Activated CD4-positive, alpha-beta T cell treated with anti-CD3 and anti-CD28 coated beads, Interleukin-2, amount 50 U/mL, for 16 hours (primary cell): ENCODE measurements at places on chromosomes 2 and 18.

DNA sequence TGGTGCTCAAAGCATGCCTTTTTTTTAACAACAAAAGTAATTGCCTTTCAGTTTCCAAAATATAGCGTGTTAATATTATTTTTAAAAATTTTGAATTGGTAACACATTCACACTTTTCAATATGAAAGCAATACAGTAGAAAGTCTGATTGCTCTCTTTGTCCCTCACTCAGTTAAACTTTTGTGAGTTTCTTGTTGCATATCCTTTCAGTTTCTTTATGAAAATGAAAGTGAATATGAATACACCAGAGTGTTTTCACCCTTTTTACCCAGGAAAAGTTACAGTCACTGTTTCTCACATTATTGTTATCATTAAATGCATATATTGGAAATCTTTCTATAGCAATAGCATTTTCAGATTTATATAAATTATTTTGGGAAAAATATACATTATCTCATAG lies 377.4 kb upstream of the CRIM1 start:
- DNase-seq = peak; percentile 12

GRCh38 chr2:138496096-138496651 lies 5.4 kb upstream of the SPOPL start:
- DNase-seq = no peak

- no peak for DNase-seq
These were observed 285.1 kb upstream of the HDAC4 start for GRCh38 chr2:239685965-239686364.

- no peak for DNase-seq
These were observed 150.1 kb upstream of the LRRTM1 start for GRCh38 chr2:80454628-80455027.

DNA sequence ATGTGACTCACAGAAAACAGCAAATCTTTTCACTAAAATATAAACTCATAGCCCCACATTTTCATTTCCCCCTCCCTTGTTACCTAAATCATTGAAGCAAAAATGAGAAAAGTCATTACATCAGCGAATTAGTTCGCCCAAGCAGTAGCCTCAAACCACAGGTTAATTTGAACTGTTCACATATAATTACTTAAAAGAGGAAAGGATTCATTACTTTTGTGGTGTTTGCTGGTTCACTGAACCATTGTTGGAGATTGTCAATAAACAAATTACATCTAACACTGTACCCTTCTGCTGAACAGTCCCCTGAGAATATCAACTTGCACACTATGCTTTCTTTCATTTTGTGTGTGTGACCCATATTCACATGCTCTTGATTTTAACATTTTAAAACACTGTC lies 238.7 kb downstream of the ERBB4 start:
- no peak for DNase-seq

DNA sequence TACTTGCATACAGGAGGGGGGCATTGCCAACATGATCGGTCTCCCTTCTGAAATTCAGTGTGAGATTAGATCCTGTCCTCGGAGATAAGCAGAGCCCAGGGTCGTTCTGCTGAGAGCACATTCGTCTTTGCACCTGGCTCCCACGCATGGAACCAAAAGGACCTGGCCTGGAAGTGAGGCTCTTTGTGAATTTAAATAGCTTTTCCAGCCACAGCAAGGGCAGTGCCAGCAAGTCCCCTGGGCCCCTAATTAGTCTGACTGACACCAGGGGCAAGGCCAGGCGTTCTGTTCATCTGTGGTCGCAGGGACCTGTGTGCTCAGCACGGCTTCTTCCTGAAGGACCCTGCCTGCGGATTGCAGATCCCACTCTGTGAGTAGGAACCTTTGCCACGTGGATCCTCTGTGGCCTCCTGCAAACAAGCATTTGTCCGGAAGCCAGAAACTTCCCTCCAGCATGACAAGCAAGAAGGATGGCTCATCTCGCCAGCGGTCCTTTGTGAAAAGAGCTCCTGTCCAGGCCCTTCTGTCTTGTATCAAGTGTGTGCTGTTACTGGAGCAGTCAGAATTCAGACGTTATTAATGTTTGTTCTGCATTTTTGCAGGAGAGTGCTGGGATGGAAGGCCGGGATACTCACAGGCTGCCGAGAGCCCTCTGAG lies 128.7 kb downstream of the TPO start:
- DNase-seq = no peak

DNA sequence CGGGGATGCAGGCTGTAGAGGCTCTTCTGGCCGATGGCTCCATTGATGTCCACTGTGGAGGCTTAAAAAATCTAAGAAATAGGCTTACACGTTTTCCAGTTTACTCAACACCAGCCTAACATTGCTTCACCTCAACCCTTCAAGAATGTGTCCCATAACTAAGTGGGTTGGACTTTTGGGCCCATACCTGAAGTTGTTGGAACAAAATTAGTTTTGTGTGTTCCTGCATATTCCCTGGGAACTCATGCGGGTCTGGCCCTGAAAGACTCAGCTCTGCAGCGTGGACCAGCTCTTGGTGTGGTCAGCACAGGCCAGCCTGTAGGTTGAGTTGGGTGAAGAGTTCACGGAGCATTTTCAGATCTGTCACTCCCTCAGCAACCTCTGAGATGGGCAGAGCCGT lies 38.5 kb downstream of the SH3BP4 start:
- no peak for DNase-seq

GRCh38 chr2:2744107-2744506 lies 413.0 kb upstream of the MYT1L start:
- no peak for DNase-seq

DNA sequence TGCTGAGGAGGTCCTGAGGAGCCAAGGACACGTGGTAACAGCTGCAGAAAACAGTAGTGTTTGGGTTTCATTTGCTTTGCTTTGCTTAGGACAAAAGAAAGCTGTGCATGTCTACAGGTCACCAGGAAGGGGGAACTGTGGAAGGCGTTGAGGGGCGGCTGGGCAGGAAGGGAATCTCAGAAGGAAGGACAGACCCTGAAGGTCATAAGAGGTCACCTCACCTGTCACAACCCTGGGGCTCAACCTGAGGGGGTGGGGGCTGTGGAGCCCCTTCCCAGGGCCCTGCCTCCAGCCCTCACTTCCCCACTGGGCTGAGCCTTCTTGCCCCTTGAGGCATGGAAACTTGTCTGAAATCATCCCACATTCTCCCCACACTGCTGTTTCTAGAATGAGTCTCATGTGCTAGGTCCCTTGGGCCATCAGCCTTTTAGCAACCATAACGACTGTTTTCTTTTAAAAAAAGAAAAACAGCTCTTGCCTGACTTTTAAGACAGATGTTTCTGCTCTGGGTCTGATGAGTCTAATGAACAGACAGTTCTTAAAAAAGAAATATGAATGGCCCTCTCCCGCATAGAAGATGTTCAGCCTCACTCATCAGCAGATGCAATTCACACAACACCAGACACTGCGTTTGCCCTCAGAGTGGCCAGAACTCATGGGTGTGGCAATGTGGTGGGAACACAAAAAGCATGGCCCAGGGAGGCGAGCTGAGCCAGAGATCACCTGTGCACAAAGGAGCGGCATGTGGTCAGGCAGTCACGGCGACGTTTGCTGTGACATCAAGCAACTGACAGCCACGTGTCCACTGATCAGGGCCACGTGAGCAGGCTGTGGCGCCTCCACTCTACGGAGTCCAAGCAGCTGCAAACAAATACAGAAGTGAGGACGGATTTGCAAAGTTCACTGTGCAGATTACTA lies 84.0 kb downstream of the SEPTIN10 start:
- no peak for DNase-seq

DNA sequence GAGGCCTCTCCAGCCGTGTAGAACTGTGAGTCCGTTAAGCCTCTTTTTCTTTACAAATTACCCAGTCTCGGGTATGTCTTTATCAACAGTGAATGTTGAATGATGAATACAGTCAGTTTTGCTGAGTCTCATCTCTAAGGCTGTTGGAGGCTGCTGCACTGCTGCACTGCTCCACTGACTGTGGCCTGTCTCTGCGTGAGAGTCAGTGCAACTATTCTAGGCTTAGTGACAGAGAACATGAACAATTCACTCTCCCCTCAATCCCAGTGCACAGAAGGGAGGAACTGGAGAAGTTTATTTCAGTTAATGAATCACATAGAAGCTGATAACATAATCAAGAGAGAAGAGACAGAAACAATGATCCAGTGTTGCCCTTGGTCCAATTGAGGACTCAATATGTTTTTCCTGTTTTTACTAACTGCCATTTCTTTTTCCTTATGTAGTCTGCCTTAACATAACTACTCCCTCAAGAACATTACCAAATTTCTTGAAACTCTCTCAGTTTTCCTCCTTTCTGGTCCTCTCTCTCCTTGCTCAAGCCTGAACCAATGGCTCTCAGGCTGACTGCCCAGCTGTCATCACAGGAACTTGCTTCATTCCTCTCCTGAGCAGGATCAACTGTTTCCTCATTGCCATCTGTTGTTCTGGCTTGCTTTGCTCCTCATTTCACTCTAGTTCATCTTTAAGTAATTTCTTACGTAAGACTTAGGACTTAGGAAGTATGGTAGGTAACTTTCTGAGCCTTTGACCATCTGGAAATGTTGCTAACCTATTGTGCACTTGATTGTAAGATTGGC lies 483.2 kb downstream of the METTL4 start:
- no peak for DNase-seq

GRCh38 chr2:74261204-74261864 lies 62.9 kb downstream of the MTHFD2 start:
- DNase-seq = no peak

GRCh38 chr2:1147873-1148612 lies 197.4 kb downstream of the SNTG2 start:
- no peak for DNase-seq

DNA sequence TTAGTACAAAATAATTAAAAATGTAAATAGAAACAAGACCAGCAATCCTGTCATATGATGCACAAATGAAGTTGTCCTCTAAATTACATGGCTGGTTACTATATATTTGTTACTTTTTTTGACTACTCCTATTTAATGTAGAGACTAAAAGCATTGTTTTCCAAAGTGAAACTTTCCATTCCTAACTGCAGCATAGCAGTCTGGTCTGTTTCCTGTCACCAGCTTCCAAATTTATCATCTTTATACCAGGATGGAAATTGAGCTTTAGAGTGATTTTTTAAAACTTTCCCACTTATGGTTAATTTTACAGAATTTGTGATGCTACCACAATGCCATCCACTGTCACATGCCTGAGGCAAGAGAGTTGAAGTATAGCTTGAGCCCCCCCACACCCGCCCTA lies 33.5 kb upstream of the RAB27B start:
- DNase-seq = no peak

DNA sequence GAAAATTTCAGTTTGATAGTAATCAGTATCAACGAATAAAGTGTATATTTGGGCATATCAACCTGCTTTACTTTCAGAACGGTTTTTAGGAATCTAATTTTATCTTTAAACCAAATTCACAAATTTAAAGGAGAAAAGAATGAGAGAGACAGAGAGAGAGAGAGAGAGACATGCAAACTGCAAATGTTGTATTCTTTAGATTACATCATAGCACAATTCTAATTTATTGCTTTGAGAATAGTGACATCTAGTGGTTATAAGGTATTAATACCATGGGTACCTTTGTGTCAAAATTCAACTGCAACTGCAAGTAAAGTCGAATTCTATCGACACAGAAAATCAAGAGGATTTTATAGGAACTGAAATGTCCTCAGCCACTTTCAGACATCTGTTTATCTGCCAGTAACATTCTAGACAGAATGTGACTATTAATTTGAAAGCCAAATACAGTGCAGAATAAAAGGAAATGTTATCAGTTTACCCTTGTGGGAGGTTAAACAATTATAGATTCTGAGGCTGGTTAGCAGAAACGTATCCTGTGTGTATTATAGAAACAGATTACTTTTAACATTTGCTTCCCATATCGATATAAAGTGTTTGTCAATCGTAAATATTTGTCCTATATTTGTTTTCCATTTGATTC lies 529.8 kb upstream of the VRK2 start:
- peak; percentile 27 for DNase-seq

- DNase-seq = no peak
These were observed 18.4 kb upstream of the ITM2C start for GRCh38 chr2:230846360-230846759.

DNA sequence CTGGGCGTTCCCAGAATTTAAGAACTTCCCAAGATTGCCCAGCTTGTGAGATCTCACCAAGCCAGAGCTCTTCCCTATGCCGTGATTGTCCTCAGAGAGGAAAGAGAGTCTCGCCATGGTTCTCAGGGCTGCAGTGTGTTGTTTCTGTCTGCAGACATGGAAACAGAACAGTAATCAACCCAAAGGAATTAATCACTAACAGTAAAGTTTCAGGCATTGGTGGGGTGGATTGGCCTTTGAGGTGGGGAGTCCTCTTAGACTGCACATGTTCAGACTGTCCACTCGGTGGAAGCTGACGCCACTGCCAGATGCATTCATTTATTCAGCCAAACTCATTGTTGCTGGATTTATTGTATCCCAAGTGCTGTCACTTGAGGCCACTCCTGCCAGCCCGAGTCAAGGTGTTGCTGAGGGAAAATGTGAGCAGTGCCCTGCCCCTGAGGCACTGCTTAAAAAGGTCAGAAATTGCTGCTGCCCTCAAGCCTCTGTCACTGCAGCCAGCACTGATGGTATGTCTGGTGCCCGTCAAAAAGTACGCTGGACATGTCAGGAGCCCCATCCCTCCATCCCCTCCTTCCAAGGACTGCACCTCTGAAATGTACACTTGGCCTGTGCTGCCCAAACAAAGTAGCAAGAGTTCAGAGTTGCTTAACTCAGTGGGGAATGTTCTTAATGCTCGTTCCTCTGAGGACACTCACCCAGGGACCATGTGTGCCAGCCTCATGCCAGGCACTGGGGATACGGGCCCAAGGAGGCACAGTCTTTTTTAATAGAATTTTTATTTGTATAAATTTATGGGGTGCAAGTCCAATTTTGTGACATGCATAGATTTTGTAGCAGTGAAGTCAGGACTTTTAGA lies 201.0 kb downstream of the GLI2 start:
- DNase-seq = no peak

DNA sequence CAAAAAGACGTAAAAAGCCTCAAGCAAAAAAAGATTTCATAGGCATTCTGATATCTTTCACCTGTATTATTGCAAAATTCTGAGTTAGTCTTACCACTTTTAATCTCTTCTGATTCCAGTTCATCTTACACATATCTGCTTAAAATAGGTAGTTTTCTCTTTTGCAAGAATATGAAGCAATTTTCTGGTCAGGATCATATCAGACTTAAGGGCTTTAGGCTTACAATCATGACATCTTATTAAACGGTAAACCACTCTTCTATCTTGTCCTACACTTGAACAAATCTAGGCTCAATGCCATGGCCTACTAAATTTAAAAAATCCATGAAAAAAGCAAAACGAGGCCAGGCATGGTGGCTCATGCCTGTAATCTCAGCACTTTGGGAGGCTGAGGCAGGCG lies 50.1 kb upstream of the GAREM1 start:
- DNase-seq = no peak

DNA sequence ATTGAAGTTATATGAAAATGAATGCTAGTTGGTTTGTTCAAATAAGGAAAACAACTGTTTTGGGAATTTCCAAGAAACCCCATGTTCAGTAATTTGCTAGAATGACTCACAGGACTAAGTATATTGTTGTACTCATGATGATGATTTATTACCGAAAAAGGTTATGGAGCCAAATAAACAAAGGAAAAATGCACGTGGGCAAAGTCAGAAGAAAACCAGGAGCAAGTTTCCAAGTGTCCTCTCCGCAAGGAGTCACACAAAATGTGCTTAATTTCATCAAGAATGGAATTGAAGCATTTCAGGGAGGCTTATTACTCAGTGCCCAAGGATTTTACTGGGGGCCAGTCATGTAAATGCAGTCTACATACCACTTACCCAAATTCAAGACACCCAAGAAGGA lies 1652.4 kb upstream of the TMEFF2 start:
- no peak for DNase-seq
